ENCODE measurements at places on chromosomes 5 and 9. TPM values are rescaled to one million over a fixed set of nuclear protein-coding genes. Genes with fewer than 3 reads are reported as not detected.

Gene SLC6A3
- polyA plus RNA-seq, result 0.64 TPM

Gene CDH12
- polyA plus RNA-seq, result 8.7 TPM

Gene KIF4B
- 0.19 TPM for polyA plus RNA-seq

Gene ZNF782
- 8.0 TPM for polyA plus RNA-seq

Gene SAP30L
- polyA plus RNA-seq, result 54.3 TPM

Gene PLEKHG4B
- 17.1 TPM for polyA plus RNA-seq

Gene ADAMTS13
- polyA plus RNA-seq, result 14.0 TPM

Gene PWWP2A
- 33.0 TPM for polyA plus RNA-seq

Gene SSBP2
- polyA plus RNA-seq, result 85.6 TPM

Measured in left renal pelvis (tissue), 4 donors.